ENCODE measurements at places on chromosomes 7 and 10.
A peak's percentile ranks its signal among the peaks of the same experiment; 100 is the strongest.

DNA sequence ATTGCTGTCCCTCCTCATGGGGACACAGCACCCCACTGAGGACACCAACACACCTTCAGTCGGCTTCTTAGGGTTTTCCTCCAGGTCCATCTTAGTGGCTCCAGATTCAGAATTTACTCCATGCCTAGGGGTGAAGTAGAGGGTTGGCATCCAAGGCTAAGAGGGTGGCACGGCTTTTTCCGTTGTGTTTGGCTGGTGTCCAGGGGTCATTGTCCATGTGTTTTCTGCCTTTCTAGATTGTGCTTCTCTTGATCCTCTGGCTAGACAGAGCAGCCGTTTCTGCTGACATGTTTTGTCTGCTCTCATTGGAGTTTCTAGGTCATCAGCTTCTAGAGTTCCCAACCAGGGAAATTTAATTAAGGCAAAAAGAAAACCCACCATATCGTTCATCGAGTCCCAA is 291.6 kb upstream of the CELF2 start:
- no peak for DNase-seq

DNA sequence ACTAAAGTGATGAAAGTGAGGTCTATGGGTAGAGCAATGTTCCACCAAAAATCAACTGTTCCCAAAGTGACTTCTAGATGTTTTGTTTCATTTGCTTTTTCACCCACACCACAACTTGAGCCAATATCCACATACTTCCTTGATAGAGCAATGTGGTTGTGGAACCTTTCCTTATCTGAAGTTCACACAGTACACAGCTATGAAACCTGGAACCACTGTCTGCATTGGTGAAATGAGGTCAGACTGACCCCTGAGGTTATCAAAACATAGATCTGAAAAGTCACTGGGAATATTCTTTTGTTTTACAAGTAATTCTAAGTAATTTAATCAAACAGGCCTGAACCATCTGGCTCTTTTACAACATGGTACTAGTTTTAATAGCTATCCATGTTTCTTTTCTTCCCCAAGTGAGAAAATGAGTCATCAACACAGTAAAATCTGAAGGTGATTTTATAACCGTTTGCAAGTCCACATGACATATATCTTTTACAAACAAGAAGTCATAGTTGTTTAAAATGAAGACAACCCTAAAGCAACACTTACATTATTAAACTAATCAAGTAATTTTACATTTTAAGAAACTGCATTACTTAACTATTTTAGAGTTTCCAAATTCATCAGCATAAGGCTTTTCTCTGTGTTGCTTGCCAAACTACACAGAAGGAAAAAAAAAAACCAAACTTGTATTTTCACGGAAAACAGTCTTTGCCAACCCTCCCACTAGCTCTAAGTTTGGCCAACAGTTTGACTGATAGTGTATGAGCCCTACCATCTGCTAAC is 80.3 kb downstream of the LRRC17 start:
- peak; percentile 36 for DNase-seq

DNA sequence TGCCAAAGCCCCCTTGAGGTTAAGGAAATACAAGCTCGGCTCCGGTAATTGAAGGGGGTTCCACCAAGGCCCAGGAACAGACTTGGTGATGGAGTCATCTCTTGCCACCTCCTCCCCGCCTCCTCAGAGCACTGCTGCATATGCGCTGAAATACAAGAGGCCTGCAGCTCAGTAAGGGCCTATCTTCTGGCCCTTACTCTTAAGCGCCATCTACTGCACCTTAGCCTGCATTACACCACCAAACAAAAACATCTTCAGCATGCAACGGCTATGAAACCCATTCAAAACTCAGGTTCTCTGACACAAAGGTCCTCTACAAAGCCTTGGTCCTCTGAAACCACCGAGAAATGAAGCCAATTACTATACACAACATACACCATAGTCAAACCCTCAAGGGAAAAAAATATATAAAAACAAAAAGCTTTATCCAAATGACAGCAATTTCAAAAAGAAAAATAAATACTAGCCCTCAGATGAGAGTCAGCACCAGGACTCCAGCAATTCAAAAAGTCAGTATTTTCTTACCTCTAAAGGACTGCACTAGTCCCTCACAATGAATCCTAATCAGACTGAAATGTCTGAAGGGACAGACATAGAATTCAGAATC is 176.8 kb upstream of the TBX20 start:
- DNase-seq = no peak

DNA sequence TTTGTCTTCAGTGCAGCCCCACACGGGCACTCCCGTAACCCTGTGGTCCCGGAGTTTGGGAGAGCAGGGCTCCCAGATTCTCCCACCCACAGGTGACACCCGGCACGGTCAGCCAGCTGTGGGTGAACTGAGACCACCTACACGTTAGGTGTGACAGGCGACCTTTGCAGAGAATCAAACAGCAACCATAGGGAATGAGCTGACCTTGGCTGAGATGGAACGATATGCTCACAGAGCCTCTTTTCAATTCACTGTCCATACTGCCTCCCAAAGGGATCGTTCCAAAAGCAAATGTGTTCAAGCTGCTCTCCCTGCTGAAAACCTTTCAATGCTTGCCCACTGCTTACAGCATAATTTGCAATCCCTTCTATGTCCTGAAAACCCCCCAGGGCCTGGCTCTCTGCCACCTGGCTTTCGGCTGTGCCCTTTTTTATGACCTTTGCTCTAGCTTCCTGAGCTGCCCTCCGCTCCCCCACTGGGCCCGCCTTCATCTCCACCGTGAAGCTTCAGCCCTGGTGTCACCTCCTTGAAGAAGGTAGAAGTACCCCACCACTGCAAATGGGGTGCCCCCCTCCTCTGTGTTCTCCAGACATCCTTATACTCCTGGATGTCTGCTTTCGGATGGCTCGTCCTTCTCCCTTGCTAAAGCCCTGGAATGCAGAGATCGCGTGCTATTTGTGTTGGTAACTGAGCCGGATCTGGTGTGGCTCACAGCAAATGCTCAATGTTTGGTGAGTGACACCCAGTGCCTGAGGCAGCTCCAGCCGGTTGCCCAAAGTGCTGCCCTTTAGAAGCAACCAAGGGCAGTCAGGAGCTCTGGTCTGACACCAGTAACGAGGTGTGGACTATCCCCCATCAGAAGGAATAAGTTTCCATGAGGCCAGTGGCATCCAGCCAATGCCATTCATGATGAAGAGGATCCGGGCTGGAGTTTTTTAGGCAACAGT is 90.4 kb downstream of the KIAA1549 start:
- peak; percentile 76 for DNase-seq

- DNase-seq = no peak
Measured at GRCh38 chr7:75869776-75870379, 9.0 kb upstream of the RHBDD2 start.

DNA sequence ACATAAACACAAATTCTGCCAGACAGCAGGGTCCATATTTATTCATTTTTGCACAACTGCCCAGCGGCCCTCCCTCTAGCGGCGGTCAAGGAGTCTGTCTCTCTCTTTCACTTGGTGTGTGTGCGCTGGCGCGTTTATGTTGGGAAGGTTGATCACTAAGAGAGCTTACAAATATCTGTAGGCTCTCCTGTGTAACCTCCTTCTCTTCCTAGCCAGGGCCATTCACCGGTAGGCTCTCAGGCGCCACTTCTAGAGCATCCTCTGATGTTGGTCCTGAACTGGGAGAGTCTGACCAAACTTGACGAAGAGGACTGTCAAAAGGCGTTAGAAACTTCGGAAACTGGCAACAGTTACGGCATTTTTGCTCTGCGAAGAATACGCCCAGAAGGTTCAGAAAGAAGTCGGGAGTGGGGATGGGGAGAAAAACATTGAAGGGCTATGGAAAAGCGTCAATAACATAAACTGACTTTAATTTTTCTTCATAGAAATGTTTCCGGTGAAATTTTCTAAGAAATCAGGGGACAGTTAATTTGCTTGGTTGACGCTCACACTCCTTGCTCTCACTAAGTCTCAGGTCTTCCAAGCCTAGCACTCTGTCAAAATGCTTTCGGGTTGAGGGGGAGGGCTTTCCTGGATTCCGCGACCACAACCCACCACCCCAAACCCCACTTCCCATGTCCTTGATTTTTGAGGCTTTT is 731.1 kb downstream of the ZWINT start:
- DNase-seq = peak; percentile 34

DNA sequence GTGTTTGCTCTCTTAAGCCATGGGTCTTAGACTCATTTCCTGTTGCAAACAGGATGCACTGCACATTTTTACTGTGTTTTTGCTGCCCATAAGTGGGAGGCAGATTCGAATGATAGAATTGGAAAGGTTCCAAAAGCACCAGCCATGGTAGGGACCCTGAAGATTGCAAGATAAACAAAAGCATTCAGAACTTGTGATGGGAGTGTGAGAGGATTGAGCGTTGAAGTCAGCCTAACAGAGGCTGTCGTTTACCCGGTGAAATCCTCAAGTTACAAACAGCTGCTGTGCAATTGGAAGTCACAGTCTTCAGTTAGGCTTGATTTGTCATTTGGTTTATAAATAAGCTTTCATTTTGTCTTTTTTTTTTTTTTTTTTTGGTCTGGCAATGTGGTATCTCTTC is 192.7 kb upstream of the MKI67 start:
- no peak for DNase-seq

GRCh38 chr7:118420888-118421287 is 196.4 kb downstream of the ANKRD7 start:
- DNase-seq = no peak

DNA sequence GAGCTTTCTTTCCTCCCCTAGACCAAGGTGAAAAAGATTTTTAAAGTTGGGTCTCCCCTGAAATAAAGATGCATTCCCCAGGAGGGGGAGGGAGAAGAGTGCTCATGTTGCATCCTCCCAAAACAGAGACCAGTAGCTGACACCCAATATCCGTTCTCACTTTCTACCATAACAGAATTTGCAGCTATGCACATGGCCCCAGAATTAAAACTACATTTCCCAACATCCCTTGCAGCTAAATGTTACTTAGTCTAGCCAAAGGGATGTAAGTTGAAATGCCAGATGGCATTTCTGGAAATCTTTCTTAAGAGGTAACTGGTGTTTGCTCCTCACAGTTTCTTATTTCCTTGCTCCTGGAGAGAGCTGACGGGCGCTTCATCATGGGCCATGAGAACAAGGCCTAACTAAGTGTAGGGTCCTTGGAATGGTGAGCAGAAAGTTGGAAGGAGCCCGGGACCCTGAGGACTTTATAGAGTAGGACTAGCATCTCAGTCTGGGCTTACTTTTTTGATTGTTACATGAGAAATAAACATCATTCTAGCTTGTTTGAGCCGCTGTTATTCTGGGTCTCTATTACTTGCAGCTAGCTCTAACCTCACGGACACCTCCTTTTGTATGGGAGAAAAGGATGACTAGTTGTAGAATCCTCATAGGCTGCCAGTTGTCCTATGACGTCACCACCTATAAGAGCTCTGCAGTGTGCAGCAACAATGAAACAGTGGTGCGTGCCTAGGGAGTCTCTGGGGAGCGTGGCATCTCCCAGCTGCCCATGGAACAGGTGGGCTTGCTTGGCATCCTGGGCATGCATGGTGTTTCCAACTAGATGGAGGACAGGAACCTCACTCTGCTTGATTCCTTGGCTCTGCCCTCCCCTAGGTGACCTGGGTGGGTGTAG is 46.1 kb upstream of the EXOC6 start:
- no peak for DNase-seq

DNA sequence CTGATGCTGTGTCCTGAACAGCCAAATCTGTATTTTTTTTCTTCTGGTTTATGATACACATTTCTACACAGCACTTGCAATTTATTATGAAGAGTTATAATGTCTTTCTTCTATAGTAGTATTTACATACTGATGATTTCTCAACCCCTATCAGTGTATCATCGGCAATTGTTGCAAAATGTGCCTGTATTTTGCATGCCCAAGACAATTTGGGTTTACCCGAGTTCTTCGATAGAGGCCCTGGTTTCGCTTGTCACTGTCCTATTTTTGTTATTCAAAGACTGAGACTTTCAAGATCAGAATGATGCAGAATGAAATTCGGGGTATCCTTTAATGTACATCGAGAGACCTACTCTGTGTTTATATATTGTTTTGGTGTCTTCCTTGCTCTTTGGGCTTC is 184.5 kb upstream of the PRSS58 start:
- no peak for DNase-seq

GRCh38 chr10:81943583-81943982 is 68.6 kb downstream of the NRG3 start:
- DNase-seq = no peak

GRCh38 chr10:110576220-110576619 is 8.7 kb downstream of the SMC3 start:
- peak; percentile 45 for DNase-seq

- DNase-seq = peak; percentile 99
Measured at GRCh38 chr7:138459413-138460175, 465 bp upstream of the TRIM24 start.

DNA sequence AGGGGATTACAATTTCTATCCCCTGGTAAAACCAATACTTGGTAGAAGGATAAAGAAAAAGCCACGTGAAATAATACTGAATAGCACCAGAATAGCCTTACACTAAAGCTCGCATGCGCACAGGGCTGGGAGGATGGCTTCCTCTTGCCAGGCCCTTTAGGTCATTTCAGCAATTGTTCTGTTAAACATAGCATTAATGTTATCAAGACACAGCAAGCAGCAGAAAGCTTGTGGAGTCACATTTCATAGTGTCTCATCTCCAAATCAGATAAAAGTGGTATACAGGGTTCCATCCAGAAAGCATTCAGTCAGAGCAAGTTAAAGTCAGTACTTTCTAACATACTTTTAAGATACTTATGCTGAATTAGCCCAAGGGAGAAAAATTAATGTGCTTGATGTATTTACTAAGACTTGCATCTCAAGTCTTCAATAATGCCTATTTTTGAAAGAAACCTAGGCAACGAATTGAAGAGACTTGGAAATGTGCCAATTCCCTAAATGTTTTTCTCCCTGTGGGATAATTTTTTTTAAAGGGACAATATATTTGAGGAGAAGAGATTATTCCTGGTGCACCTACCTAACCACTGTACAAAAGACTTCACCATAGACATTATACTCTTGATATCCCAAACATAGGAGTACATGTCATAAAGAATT is 14.3 kb upstream of the NPM3 start:
- DNase-seq = no peak

GRCh38 chr10:75547391-75548298 is 116.2 kb downstream of the LRMDA start:
- DNase-seq = peak; percentile 61

GRCh38 chr10:132057191-132057681 is 8.5 kb upstream of the JAKMIP3 start:
- no peak for DNase-seq

DNA sequence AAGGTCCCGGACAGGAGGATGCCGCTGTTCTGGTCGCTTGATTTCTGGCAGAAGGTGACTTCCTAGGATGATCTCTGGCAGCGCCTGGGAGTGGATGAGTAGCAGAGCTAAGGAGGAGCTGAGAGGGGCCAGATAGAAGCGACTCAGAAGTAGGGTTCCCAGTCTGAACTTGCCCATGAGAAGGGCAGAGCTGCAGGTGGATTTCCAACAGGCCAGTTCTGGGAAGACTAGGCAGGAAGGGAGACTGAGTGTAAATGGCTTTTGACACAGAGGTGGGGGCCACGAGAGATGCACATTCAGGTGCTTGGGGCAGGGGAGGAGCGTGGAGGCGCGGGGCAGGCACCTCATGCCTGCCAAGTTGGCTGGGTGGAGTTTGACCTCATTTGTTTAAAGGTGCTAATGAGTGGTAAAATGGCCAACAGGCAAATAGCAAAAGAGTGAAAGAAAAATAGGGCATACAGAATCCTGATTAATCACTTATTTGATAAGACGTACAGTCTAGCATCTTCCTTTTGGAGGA is 58.8 kb downstream of the SHH start:
- no peak for DNase-seq

Measured in GM03348 (cell line).